ENCODE measurements at places on chromosomes 3 and 15. TPM values are rescaled to one million over a fixed set of nuclear protein-coding genes. Genes with fewer than 3 reads are reported as not detected.

The POPDC2 gene
- not detected for total RNA-seq

The MST1R gene
- total RNA-seq: not detected

The ZDHHC19 gene
- total RNA-seq: not detected

The NR2E3 gene
- total RNA-seq: not detected

The MITF gene
- 32.1 TPM for total RNA-seq

The SERPINI2 gene
- total RNA-seq: not detected

The TERC gene
- total RNA-seq: 246 TPM

The SOX14 gene
- not detected for total RNA-seq

The ANKRD34C gene
- not detected for total RNA-seq

The SCAANT1 gene
- total RNA-seq: not detected

The SHF gene
- 14.3 TPM for total RNA-seq

The CCR9 gene
- not detected for total RNA-seq

The GALNT15 gene
- total RNA-seq: not detected

The BHLHE40 gene
- 49.9 TPM for total RNA-seq

The TAGLN3 gene
- total RNA-seq: 1.2 TPM

The ABI3BP gene
- not detected for total RNA-seq

The IMPG2 gene
- not detected for total RNA-seq

The LINGO1 gene
- total RNA-seq: not detected

The SH3GL3 gene
- not detected for total RNA-seq

The GHSR gene
- total RNA-seq: not detected

The DAZL gene
- total RNA-seq: not detected

The POLQ gene
- 1.7 TPM for total RNA-seq

The LRRC34 gene
- 12.0 TPM for total RNA-seq

The PLSCR5 gene
- total RNA-seq: not detected

The NUTM1 gene
- not detected for total RNA-seq

The CD96 gene
- total RNA-seq: not detected

The EDEM1 gene
- 15.9 TPM for total RNA-seq

The ADAMTS7 gene
- total RNA-seq: 4.6 TPM

The GOLGA8R gene
- 0.90 TPM for total RNA-seq

The RAP2B gene
- 29.6 TPM for total RNA-seq

The MYH15 gene
- total RNA-seq: not detected

The CSPG4 gene
- 0.20 TPM for total RNA-seq

The DNASE1L3 gene
- total RNA-seq: not detected

The LMCD1 gene
- 28.6 TPM for total RNA-seq

The ITGA11 gene
- not detected for total RNA-seq

The CDHR4 gene
- total RNA-seq: not detected

The GOLGA6L4 gene
- total RNA-seq: not detected

The TADA3 gene
- total RNA-seq: 86.1 TPM

The ZKSCAN7 gene
- total RNA-seq: 17.5 TPM

The GOLGA6L22 gene
- not detected for total RNA-seq

The HESX1 gene
- total RNA-seq: 1.7 TPM

Measured in Caki2 (cell line).